Activated T-helper 2 cell treated with anti-CD3 and anti-CD28 coated beads, Interferon-gamma antibody, Interleukin-2, Interleukin-4, amounts not matched to agents 10 μg/mL and 5 μg/mL and 100 μg/mL, durations not matched to agents 14 hours and 24 hours and 36 hours (primary cell): ENCODE measurements at places on chromosomes 4 and X.

DNA sequence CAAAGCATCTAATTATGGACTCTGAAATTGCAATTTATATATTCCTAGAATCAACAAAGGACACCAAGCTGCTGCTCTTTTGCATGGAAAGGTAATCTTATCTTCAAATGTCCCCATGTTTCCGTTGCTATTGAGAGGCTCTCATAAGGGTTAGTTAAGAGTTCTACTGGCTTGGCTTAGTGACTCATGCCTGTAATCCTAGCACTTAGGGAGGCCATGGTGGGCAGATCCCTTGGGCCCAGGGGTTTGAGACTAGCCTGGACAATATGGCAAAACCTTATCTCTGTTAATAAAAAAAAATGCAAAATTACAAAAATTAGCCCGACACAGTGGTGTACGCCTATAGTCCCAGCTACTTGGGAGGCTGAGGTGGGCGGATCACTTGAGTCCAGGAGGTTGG, 93.4 kb upstream of the RAPGEF2 start:
- no peak for DNase-seq

DNA sequence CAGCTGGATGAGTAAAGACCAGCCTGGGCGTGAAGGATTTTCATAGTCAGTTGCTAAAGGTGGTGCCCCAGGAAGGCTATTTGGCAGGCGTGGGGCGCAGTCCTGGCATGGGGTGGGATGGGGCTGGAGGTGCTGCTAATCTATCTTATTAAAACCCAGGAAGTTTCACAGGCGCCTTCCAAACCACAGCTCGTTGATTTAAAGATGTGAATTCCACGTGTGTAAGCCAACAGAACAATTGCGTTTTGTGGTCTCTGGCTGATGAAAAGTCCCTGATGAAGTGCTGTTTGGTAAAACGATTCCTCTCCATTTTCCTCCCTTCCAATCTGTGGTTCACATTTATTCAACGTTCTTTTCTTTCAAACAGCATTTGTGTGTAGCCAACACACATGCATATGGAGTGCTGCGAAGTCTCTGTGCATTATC, 105.0 kb downstream of the TBL1X start:
- no peak for DNase-seq

GRCh38 chr4:88097301-88097700, 61.1 kb downstream of the ABCG2 start:
- DNase-seq: no peak

DNA sequence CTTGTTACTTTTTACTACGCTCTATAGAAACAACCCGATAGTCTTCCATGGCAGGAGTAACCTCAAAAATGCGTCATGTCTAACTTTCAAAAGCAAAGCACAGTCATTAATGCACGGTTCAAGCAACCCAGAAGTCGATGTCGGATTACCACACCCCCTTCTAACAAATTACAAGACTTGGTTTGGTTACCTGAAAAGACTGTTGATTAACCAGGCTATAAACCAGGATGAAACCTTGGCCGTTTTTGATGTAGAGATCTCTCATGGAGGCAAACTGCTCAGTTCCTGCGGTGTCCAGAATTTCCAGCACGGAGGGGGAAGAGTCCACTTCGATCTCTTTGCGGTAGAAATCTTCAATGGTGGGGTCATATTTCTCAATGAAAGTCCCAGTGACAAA, 2.4 kb downstream of the RAP2C start:
- peak; percentile 16 for DNase-seq

- no peak for DNase-seq
Measured at GRCh38 chr4:180436361-180436760, 1806.8 kb upstream of the TENM3 start.

- DNase-seq: no peak
Measured at GRCh38 chr4:100889401-100889800, 371.6 kb upstream of the EMCN start.

GRCh38 chrX:36950495-36951253, 57.5 kb upstream of the FAM47C start:
- no peak for DNase-seq

GRCh38 chr4:159150396-159150795, 47.5 kb downstream of the RAPGEF2 start:
- DNase-seq: no peak

- no peak for DNase-seq
Measured at GRCh38 chrX:151873096-151873495, 39.6 kb upstream of the MAGEA4 start.
